ENCODE measurements at places on chromosomes 7 and 10. TPM values are rescaled to one million over a fixed set of nuclear protein-coding genes. Genes with fewer than 3 reads are reported as not detected.

The NUTM2A gene
- 1.3 TPM for total RNA-seq

The GRM8 gene
- not detected for total RNA-seq

The MCMBP gene
- 48.7 TPM for total RNA-seq

The FXYD4 gene
- not detected for total RNA-seq

The DNA2 gene
- 3.8 TPM for total RNA-seq

The SLC26A3 gene
- total RNA-seq = not detected

The CLEC2L gene
- not detected for total RNA-seq

The CHST3 gene
- 85.0 TPM for total RNA-seq

The AGR2 gene
- total RNA-seq = 1.0 TPM

The HTR5A gene
- total RNA-seq = not detected

The OPTN gene
- total RNA-seq = 176 TPM

The AKR1D1 gene
- not detected for total RNA-seq

The FBXL13 gene
- 0.78 TPM for total RNA-seq

The ANLN gene
- total RNA-seq = 7.7 TPM

The TPST1 gene
- 90.7 TPM for total RNA-seq

The NPY4R gene
- total RNA-seq = not detected

The PPP1R3C gene
- total RNA-seq = 11.3 TPM

The TRIM74 gene
- 0.51 TPM for total RNA-seq

The GHRHR gene
- not detected for total RNA-seq

The DPY19L1 gene
- total RNA-seq = 15.5 TPM

The NPFFR1 gene
- not detected for total RNA-seq

The SLC13A1 gene
- not detected for total RNA-seq

The EDRF1 gene
- total RNA-seq = 18.2 TPM

The AKR1E2 gene
- total RNA-seq = 9.8 TPM
